ENCODE measurements at places on chromosomes 12 and 14. TPM values are rescaled to one million over a fixed set of nuclear protein-coding genes. Genes with fewer than 3 reads are reported as not detected.

The FIGNL2 gene
- 0.36 TPM for total RNA-seq

GRCh38 chr14:93219103-93219726 lies 12.2 kb downstream of the UBR7 start:
- DNase-seq = peak; percentile 38

DNA sequence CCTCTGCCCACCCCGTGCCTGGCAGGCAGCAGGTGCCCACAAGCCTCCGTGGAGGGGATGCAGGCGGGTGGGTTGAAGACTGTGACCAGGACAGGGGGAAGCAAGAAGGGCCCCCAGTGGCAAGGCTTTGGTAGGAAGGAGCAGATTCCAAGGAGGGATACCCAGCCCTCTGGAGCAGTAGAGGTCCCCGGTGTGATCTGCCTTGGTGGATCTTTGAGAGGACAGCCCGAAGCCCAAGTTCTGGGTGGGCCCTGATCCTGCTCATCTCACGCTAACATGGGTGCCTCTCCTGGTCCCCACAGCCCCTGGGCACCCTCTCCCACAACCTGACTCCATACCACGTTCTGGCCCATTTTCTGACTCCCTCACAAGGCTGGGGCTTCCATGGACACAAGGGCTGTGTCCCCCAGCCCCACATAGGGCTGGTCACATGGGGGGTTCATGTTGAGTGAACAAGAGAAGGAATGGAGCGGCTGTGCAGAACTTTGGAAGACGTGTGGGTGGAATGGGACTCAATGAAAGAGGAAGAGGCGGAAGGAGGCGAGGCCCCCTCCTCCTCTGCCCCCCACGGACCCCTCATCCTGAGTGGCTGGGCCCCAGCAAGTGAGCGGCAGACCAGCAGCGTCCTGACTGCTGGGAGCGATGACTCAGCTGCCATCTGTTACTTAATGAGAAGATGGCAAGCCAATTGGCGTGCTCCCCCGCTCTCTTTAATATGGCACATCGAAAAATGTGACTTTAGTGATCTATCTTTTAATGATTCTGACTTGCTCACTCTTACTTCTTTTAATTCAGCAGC lies 77.0 kb upstream of the BCL11B start:
- DNase-seq = peak; percentile 58

The MUCL1 gene
- not detected for total RNA-seq

DNA sequence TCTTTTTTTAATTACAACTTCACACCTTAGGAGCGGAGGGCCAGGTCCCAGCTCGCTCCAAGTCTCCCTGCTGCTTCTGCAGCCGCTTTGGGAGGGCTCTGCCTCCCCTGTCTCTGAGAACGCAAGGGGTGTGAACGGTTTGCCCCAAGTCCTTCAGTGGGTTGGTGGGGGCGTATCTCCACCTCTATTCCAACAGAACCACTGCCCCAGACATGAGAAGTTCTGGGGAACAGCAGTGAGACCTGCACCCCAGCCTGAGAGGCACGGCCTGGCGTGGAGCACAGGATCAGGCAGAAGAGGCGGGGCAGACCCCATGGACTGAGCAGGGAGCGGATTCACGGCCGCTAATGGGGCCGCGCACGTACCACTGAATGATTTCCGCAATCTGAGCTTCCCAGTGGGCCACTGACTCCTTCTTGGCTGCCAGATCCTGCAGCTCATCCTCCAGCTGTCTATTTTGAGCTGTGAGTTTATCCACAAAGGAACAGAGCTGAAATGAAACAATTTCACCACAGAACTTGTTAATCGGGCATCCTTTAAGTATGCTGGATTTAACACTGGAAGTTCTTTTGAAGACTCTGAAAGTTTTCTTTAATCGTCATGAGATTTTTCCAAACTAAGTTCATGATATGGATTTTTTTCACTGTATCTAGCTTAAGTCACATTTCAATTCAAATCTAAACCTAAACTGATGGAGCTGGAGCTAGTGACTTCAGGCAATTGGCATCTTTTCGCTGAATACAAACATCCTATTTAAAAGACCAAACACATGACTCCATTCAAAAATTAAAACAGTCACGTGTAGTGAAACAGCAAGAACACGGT lies 44.4 kb downstream of the AMN start:
- DNase-seq = peak; percentile 56

The KRT79 gene
- not detected for total RNA-seq

The TAS2R31 gene
- 0.99 TPM for total RNA-seq

The SOS2 gene
- 40.0 TPM for total RNA-seq

The KLHL33 gene
- total RNA-seq = 0.05 TPM

DNA sequence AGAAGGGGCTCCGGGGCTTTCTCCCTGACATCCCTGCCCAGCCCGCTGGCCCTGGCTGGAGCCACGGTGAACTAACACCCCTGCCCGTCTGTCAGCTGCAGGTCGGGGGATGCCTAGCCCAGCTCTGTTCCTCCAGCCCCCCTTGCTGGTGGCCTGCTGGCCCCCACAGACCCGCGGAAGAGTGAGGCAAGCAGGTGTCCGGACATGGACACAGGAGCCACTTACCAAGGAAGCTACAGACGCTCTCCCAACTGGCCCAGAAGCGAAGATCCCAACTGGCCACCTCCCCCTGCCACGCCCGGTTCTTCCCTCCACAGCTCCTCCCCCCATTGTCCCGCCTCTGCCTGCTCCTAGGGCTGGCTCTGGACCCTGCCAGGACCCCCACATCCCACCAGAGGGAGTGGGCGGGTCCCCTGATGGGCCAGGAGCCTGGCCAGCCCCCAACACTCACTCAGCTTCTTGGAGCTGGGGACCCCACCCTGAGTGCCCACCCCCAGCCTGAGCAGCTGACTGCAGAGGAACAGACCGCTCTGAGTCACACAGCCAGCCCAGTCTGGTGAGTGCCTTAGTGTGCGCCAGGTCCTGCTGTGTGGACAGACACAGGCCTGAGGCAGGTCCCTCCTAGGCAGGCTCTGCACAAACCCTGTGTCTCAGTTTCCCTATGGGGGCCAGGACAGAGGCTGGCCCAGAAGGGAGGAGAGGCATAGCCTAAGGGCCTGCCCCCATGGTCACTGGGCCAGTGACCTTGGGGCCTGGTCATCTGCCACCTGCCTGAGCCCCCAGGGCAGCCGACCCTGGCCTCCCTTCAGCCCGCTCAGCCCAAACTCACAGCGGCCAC lies 7.7 kb downstream of the AHNAK2 start:
- DNase-seq = peak; percentile 95

Measured in myocyte (in vitro differentiated cells).